ENCODE measurements at places on chromosomes 6 and 20.

GRCh38 chr6:150410906-150411305 is 42.1 kb downstream of the IYD start:
- no peak for DNase-seq

- DNase-seq, result no peak
Measured at GRCh38 chr6:150256618-150257272, 112.1 kb upstream of the IYD start.

DNA sequence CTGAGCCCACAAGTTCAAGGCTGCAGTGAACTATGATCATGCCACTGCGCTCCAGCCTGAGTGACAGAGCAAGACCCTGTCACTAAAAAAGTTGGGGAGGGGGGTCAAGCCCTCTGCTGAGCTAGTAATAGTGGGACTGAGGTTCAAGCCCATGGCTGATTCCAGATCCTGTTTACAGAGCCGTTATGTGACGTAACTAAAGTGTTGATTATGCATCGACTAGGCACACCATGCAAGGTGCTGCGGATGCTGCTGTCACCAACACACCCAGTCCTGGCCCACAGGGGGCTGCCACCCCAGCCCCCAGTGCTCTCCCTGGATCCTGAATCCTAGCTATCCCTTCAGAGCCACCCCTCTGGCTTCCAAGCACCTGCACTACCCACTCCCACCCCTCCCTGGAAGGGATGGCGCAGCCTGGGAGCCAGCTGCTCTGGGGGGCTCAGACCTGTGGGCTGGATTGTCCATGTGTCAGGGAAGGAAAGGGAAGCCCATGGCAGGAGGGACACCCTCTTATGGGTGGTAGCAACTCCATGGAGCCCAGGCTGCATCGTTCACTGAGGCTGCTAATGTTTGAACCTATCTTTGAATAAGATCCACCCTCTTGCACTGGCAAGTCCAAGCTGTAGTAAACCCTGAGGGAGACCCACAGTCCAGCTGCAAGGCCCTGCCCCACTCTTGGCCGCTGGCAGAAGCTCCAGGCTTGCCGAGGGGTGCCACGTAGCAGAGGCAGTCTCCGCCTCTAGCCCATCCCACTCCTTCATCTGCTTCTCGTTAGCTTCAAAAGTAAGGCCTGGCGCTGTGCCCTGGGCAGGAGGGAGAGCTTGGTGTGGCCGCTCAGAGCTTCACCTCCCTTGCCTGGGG is 95.0 kb downstream of the SNX5 start:
- no peak for DNase-seq

- no peak for DNase-seq
Measured at GRCh38 chr6:125101128-125101527, 52.4 kb upstream of the TPD52L1 start.

DNA sequence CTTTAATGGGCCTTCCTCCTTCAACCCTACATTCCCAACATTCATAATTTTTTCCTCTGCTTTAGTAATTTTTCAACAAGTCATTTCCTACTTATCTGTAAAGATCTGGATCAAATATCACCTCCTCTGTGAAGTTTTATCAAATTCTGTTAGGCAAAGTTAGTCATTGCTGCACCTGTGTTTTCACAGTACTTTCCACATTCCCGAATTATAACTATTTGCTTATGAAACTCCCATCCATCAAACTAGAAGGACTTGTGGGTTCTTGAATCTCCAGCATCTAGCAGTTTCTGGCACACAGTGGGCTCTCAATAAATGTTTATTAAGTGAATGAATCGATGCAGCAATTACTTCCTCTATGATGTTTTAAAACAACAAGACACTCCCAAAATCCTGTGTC is 257.6 kb downstream of the HDGFL1 start:
- no peak for DNase-seq

DNA sequence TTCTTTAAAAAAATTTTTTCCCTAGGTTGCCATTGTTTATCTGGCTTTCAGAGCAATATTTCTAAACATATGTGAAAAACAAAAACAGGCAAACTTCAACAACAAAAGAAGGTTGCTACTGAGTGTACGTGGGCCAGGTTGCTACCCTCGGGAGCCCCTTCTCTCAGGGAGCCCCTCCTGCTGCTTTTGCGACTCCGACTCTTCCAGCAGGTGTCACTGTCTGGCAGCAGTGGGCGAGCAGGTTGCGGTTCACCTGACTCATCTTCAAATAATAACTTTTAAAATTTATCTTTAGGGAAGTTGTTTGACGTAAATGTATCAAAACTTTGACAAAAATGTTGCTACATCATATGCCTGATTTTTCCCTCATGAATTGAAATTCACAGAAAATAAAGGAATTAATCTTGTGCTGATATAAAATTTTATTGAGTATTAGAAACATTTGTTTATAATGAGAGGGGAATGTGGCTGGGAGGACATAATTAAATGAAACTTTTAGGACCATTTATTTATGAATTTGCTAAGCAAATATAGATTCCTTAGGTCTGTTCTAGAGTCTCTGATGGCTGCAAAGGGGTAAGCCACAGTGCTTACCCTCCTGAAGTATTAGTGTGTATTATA is 138.8 kb downstream of the HIVEP1 start:
- no peak for DNase-seq

GRCh38 chr6:22142856-22143255 is 154.0 kb downstream of the PRL start:
- DNase-seq, result no peak

GRCh38 chr6:110815015-110815410 is 256 bp downstream of the CDK19 start:
- DNase-seq, result no peak

GRCh38 chr6:109013656-109014305 is 80.9 kb downstream of the SESN1 start:
- no peak for DNase-seq

DNA sequence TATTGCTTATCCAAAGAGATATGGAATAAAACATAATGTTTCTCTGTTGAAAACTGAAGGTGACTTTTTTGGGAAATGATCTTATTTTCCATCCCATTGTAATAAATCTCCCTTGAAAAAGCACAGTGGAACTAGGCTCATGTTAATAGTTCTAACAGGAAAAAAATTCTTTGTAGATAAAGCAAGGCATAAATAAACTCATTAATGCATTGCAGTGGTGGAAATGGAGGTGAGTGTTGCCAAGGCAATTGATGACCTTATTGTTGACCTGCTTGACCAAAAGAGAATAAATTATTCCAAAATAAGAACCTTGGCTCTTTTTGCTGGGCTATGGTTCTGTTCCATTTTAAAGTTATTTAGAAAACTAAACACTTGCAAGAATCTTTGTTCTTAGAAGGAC is 55.2 kb downstream of the TRMT11 start:
- no peak for DNase-seq

GRCh38 chr20:25372584-25373336 is 17.9 kb downstream of the ABHD12 start:
- no peak for DNase-seq

DNA sequence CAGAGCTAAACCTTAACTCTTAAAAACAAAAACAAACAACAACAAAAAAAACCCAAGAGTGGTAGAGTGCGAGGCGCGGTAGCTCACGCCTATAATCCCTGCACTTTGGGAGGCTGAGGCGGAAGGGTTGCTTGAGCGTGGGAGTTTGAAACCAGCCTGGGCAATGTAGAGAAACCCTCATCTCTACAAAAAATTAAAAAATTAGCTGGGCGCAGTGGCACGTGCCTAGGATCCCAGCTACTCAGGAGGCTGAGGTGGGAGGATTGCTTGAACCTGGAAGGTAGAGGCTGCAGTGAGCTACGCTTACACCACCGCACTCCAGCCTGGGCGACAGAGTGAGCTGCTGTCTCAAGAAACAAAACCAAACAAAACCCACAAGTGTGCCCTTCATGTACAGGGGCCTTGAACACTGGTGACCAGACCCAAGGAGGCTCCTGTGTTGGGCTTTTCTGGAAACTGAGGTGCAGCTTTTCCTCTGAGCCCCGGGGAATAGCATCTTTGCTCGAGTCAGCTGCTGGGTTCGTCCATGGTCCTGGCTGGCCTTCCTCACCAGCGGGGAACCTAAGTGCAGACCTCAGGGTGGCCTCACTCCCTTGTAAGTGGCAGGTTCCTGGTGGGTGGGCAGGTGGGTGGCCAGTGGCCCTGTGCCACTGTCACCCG is 39.9 kb downstream of the PYGB start:
- no peak for DNase-seq

DNA sequence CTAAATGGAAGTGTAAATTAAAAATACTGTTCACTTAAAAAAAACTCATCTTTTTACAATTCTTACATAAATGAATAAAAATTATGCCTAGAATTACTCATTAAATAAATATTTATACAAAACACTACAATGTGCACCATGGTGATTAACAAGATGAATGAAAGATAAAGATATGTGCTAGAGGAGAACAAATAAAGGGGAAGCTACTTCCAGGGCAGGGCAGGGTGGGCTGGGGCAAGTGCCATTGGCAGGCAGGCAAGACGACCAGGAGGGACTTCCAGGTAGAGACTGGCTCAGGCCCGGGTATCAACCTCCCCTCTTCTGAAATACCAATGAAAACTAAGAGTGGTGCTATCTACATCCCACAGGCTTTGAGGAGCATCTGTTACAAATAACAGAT is 20.4 kb downstream of the PREP start:
- no peak for DNase-seq

- DNase-seq, result no peak
Measured at GRCh38 chr6:42279966-42280629, 62.4 kb upstream of the MRPS10 start.
